Caco-2 (cell line): ENCODE measurements at places on chromosomes 7 and 10. TPM values are rescaled to one million over a fixed set of nuclear protein-coding genes. Genes with fewer than 3 reads are reported as not detected.

DNA sequence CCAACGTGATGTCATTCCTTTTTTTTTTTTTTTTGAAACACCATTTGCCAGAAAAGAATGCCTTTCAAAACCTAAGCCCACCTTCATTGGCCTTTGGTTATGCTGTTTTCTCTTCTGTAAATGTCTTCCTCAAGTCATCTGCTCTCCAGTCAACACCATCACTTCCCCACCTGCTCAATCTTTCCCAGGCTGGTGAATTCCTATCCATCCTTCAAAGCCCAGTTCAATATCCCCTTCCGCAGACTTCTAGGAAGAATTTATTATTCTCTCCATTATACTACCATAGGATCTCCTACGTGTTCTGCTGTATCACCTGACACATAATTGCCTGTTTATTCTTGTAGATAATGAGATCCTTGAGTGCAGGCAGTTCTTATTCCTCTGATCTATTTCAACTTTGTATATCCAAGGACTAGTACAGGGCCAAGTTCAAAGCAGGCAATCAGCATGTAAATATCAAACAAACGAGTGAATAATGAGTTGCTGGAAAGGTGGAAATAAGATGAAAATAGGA is 73.5 kb upstream of the PRR15 start:
- H3K27me3 ChIP-seq, result no peaks in the 10 kb centered on the region
- no peak overlapping the region for H3K4me3 ChIP-seq
- no peak for DNase-seq
- peaks cover 44% of the 10 kb centered on the region for H3K4me1 ChIP-seq

SLC39A12 gene
- not detected in 2 replicates for total RNA-seq

DNA sequence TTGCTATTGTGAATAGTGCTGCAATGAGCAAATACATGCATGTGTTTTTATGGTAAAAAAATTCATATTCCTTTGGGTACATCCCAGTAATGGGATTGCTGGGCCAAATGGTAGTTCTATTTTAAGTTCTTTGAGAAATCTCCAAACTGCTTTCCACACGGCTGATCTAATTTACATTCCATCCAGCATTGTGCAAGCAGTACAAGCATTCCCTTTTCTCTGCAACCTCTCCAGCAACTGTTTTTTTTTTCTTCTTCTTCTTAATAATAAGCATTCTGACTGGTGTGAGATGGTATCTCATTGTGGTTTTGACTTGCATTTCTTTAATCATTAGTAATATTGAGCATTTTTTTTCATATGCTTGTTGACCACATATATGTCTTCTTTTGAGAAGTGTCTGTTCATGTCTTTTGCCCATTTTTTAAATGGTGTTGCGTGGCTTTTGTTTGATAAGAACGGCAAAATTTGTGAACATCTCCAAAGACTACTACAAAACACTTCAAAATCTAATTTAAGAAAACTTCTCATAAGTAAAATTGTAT is 136.1 kb upstream of the MYO3A start:
- no peak overlapping the region for H3K4me3 ChIP-seq
- H3K36me3 ChIP-seq, result no peaks in the 10 kb centered on the region
- no peaks in the 10 kb centered on the region for H3K4me1 ChIP-seq
- H3K27ac ChIP-seq, result no peak overlapping the region

GRCh38 chr10:34479520-34480179 is 335.4 kb downstream of the PARD3 start:
- no peaks in the 10 kb centered on the region for H3K27me3 ChIP-seq
- peak overlapping the region; percentile 58 for H3K27ac ChIP-seq
- peak; percentile 76 for DNase-seq
- H3K4me1 ChIP-seq, result peaks cover 48% of the 10 kb centered on the region
- no peaks in the 10 kb centered on the region for H3K36me3 ChIP-seq

CPXM2 gene
- not detected in 2 replicates for total RNA-seq

DNA sequence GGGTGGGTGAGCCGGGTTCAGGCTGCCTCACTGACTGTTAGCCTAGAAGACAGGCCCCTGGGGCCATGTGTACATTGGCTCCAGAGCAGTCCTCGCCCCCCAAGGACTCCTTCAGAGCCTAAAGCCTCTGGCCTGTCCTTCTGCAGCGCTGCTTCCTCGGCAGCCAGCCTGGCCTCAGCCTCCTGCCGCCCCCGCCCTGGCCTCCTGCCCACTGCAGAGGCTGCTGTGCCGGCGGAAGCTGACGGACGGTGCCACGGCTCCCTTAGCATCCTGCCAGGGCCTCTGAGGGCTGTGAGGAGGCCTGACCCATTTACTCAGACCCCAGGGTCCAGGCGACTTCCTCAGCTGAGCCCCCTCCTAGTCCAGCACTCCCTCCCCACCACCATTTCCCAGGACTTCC is 4.9 kb downstream of the SRRM3 start:
- DNase-seq, result no peak
- no peak overlapping the region for H3K4me3 ChIP-seq
- no peaks in the 10 kb centered on the region for H3K36me3 ChIP-seq
- no peak overlapping the region for H3K27ac ChIP-seq

DNA sequence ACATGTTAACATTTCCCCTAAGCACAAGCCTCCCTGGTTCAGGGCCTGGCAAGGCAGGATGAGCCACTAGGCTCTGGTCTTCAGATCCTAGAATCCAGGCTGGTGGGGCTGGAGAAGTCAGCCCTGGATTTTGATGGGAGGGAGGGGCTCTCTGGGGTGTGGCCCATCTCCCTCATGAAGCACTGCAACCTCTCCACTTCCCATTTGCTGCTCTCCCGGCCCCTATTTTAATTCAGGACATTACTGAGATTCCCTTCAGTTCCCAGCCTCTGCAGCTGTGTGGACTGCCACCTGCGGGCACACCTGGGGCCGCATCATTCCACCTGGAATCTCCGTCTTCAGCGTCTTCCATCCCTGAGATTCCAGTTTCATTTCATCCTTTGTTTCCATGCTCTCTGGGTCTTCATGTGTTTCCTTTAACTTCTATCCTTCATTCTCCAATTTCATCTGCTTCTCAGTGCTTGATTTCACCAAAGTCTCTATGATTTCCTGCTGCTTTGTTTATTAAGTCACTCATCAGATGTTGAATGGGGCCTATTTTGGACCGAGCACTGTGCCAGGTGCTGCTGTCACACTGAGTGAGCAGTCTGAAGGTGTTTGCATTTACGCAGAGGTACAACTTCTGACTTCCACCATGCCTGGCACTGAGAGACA is 253.6 kb downstream of the WDR37 start:
- no peak overlapping the region for H3K4me3 ChIP-seq
- peaks cover 6% of the 10 kb centered on the region; the same call in 1 of the 2 replicates for H3K4me1 ChIP-seq
- no peaks in the 10 kb centered on the region for H3K27me3 ChIP-seq
- no peak overlapping the region for H3K27ac ChIP-seq
- no peaks in the 10 kb centered on the region for H3K36me3 ChIP-seq
- no peak for DNase-seq

- no peak for DNase-seq
- H3K4me1 ChIP-seq, result no peaks in the 10 kb centered on the region
- H3K27ac ChIP-seq, result no peak overlapping the region
- H3K4me3 ChIP-seq, result no peak overlapping the region
- no peaks in the 10 kb centered on the region; the same call in 1 of the 2 replicates for H3K27me3 ChIP-seq
These were observed 18.4 kb downstream of the GFRA1 start for GRCh38 chr10:116254422-116255155.

DNA sequence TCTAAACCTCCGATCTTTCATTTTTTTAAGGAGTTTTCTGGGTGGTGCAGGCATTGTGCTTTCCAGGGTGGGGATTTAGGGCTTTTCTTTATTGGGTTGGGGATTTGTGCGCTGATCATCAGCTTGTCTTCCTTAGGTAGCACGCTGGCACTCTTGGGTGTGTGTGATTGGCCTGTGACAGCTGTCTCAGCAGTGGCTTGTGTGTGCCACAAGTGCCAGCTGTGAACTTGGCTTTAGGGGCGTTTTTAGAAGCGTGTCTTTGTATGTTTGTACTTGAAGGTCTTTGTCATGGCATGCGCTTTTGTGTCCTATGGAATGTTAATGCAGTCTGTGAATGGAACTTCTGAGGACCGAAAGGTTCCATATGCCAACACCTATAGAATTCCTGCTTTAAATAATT is 788 bp downstream of the AKAP9 start:
- H3K27me3 ChIP-seq, result no peaks in the 10 kb centered on the region
- peak overlapping the region; percentile 76 for H3K4me3 ChIP-seq
- H3K27ac ChIP-seq, result peak overlapping the region; percentile 98
- peaks cover 12% of the 10 kb centered on the region for H3K4me1 ChIP-seq

DNA sequence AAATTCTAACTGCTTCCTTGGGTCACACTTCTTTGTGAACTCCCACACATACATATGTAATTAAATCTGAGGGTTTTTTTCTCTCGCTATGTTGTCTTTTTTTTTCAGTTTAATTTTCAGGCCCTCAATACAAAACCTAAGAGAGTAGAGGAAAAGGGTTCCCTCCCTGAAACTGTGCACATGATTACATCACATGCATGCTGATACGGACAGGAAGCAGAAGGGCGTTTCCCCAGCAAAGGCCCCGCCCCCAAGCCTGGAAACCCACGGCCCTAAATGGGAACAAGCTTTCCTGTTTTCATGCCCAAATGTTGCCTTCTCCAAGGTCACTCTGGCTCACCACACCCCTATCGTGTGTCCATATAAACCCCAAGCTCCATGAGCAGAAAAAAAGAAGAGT is 115.4 kb downstream of the TEX36 start:
- no peak for DNase-seq
- no peaks in the 10 kb centered on the region for H3K27me3 ChIP-seq
- no peak overlapping the region for H3K4me3 ChIP-seq
- H3K27ac ChIP-seq, result no peak overlapping the region
- no peaks in the 10 kb centered on the region for H3K36me3 ChIP-seq

GOLGA7B gene
- 0.21 and 0.36 TPM in 2 replicates for total RNA-seq

GRCh38 chr7:32569388-32570289 is 74.3 kb downstream of the AVL9 start:
- no peak for DNase-seq
- H3K4me1 ChIP-seq, result no peaks in the 10 kb centered on the region
- no peaks in the 10 kb centered on the region for H3K27me3 ChIP-seq
- no peak overlapping the region for H3K27ac ChIP-seq
- no peak overlapping the region for H3K4me3 ChIP-seq

GRCh38 chr7:151844071-151844824 is 32.7 kb downstream of the PRKAG2 start:
- DNase-seq, result no peak
- no peaks in the 10 kb centered on the region for H3K36me3 ChIP-seq
- peaks cover 19% of the 10 kb centered on the region for H3K4me1 ChIP-seq
- no peaks in the 10 kb centered on the region for H3K27me3 ChIP-seq
- peak overlapping the region; percentile 39 for H3K27ac ChIP-seq
- no peak overlapping the region for H3K4me3 ChIP-seq

UPK3BL2 gene
- total RNA-seq, result 9.3 and 11.2 TPM in 2 replicates

CHN2 gene
- total RNA-seq, result 16.5 and 18.8 TPM in 2 replicates

GRCh38 chr10:53726921-53727320 is 954.3 kb upstream of the MBL2 start:
- no peak overlapping the region for H3K4me3 ChIP-seq
- no peaks in the 10 kb centered on the region for H3K27me3 ChIP-seq
- H3K36me3 ChIP-seq, result no peaks in the 10 kb centered on the region
- H3K4me1 ChIP-seq, result no peaks in the 10 kb centered on the region; the same call in 1 of the 2 replicates
- H3K27ac ChIP-seq, result no peak overlapping the region
